Hematopoietic multipotent progenitor cell (in vitro differentiated cells): ENCODE measurements at places on chromosomes 4 and X.

- DNase-seq = no peak
These were observed 24.2 kb downstream of the TRO start for GRCh38 chrX:54944816-54945215.

GRCh38 chrX:47502316-47503125 lies 19.5 kb upstream of the ZNF41 start:
- DNase-seq = no peak

DNA sequence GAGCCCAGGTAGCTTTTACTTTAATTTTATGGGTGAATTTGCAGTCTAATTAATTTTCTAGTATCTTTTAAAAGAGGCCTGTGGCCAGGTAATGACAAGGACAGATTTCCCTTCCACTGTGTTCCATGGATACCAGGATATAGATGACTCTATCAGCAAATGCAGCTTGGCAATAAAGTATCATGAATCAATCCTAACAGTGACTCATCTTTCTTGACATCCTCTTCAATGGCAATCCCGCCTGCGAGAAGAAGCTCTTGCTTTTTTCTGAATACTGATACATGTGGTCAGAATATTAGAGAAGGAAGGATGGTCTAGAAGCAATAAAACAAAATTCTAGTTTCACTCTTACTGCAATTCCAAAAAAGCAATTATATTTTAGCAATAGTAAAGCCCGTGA lies 267.8 kb downstream of the DTHD1 start:
- DNase-seq = no peak

- DNase-seq = peak; percentile 22
These were observed 29.1 kb upstream of the TRO start for GRCh38 chrX:54891573-54891972.

GRCh38 chr4:36138220-36138619 lies 106.1 kb downstream of the ARAP2 start:
- no peak for DNase-seq
